ENCODE measurements at places on chromosomes 5 and 9. TPM values are rescaled to one million over a fixed set of nuclear protein-coding genes. Genes with fewer than 3 reads are reported as not detected.

The PDCD1LG2 gene
- not detected for total RNA-seq

The CACNA1B gene
- total RNA-seq, result 0.05 TPM

The CCDC192 gene
- total RNA-seq, result not detected

The RUFY1 gene
- 31.0 TPM for total RNA-seq

The SLC25A2 gene
- total RNA-seq, result not detected

The REEP2 gene
- 2.2 TPM for total RNA-seq

The UBAP2 gene
- 32.8 TPM for total RNA-seq

The FABP6 gene
- not detected for total RNA-seq

The FOCAD gene
- total RNA-seq, result 32.2 TPM

The PCDHA8 gene
- total RNA-seq, result not detected

The ADAMTS13 gene
- 3.2 TPM for total RNA-seq

The SOWAHA gene
- not detected for total RNA-seq

The TAF11L5 gene
- total RNA-seq, result not detected

The SH3TC2 gene
- total RNA-seq, result not detected

The STK32A gene
- total RNA-seq, result not detected

The C7 gene
- not detected for total RNA-seq

The DIRAS2 gene
- not detected for total RNA-seq

The TARS1 gene
- total RNA-seq, result 244 TPM

The NAIP gene
- 4.3 TPM for total RNA-seq
